ENCODE measurements at places on chromosomes 2 and 18.

DNA sequence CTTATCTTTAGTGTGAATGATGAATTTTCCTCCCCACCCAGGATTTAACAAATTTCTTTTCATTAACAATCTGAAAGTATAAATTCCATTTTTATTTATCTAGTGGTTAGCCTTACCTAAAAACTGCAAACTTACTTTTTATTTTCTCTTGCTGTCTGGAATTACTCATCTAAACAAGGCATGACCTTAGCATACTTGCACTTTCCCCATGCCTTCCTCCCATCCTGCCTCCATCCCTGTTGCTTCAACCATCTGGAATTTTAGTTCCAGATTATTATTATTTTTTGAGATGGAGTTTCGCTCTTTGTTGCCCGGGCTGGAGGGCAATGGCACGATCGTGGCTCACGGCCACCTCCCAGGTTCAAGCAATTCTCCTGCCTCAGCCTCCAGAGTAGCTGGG lies 35.6 kb downstream of the GDF7 start:
- DNase-seq, result no peak

DNA sequence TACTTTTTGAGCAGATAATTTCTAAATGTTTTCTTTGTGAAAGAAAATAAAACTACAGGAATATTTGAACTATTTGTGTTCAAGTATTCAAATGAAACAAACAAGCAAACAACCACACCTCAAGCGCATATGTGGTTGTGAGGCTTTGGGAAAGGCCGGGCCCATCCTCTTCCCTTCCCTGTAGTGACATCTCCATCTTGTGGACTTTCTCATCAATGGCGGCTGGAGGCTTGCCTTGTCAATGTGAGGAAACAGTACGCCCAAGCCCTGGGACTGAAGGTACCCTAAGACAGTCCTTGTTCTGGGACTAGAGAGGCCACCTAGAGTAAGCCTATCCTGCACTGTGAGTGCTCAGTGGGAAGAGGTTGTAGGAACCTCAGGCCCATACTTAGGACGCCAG lies 166.8 kb downstream of the TPGS2 start:
- DNase-seq, result no peak

DNA sequence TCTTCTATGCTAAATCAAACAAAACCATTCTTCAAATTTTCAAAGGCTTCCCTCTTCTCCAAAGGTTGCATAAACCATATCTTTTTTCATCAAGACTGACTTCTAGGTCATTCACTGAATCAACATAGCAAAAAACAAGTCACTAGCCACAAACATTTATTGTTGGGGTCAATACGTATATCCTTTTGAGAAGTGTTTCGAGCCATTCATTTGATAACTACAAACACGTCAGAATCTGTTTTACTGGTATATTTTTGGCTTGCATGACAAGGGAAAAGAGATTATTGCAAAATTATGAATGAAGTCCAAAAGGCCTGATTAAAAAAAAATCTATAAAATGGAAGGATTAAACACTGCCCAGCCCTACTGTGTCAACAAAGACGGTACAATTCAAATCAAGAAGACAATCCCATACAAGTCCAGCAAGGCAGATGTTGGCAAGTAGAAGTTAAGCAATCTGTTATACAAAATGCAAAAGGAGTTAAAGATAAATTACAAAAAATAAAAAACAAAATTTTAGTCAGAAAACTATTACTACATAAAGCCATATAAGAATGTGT lies 222.4 kb downstream of the SRBD1 start:
- no peak for DNase-seq

GRCh38 chr2:211157856-211158463 lies 601.6 kb downstream of the CPS1 start:
- DNase-seq, result peak; percentile 19

- DNase-seq, result no peak
Measured at GRCh38 chr2:101528501-101528900, 53.6 kb upstream of the RFX8 start.

DNA sequence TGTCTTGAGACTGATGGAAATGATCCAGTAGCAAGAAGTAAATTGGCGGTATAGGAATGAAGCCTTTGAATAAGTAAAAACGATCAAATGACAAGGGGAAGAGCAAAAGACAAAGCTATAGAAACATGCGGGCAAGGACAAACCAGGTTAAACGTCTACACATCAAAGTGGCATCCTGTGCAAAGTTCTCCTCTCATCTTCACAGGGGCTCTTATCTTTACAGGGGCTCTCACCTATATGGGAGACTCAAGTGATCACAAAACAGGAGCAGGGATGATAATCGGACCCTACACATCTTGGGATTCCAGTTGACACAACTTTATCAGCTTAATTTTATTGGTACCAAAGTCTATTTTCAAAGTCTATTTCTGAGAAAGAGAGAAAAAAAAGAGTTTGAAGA lies 1778.9 kb upstream of the CELF4 start:
- no peak for DNase-seq

DNA sequence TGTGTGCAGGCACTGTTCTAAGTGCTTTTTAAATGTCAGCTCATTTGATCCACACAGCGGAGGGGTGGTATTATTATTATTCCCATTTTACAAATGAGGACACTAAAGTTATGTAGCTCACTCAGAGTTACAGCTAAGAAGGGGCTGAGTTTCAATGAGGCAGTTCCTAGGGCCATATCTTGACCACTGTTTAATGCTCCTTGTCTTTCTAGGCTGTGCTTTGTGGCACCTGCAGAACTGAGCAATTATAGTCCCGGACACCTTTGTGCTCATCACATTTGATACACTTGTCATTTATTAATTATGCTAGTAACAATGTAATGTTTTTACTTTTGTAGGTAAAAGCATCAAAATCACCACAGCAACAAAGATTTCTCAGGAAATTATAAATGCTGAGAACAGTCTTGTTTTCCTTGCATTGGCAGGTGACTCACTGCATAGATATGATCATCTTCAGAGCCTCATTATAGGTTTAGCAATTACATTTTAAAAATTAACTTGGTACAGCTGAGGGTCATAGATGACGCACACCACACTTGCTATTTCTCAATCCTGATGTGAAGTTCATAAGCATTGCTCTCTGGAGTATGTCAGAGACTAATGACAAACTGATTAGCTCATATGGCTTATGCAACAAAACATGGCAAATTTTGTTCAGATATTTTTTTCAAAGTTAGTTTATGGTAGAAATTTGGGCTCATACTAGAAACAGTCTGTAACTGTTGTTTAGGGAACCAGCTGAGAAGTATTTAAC lies 366.8 kb downstream of the TGIF1 start:
- DNase-seq, result no peak

DNA sequence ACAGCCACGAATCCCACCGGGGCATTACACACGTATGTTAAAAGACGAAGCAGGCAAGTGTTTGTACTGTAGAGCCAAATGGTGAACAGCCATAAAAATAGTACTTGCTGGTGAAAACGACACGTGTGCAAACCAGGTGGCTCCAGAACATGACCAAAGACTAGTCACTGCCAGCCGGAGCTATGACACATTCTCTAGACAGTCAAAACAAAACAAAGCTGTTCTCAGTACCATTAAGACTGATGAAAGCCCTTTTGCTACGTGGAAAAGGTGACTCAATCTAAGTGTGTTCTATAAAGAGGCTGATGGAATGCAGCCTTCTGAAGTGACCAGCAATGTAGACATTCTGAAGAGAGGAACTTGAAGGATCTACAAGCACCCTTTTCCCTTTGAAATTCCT lies 367.7 kb upstream of the NETO1 start:
- DNase-seq, result no peak

DNA sequence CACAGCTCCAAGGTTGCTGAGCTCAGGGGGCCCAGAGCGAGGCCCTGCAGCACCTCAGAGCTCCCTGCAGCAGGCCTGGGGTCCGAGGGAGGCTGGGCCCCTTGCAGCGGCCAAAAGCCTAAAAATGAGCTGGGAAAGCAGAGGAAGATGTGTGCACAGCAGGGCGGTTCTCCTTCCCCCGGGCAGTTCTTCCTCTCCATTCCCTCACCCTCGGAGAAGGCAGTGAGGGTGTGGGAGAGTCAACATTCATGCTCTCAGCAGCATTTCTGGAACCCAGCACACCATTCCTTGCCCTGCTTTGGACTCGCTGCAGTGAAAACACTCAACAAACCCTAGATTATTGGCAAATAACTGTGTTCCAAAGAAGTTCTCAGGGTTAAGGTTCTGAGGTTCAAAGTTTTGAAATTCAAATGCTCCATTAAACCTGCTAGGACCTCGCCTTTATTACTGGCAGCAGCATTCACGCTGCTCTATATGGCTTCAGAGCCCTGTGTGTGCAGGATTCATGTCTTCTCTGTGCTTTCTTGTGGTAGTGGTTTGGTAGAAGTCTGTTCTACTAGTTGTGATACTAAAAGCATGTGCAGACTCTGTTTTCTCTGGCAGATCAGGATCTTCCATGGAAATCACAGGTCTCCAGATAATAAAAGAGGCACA lies 79.1 kb downstream of the CTIF start:
- DNase-seq, result no peak

- DNase-seq, result no peak
Measured at GRCh38 chr2:191959209-191959608, 112.3 kb upstream of the CAVIN2 start.

DNA sequence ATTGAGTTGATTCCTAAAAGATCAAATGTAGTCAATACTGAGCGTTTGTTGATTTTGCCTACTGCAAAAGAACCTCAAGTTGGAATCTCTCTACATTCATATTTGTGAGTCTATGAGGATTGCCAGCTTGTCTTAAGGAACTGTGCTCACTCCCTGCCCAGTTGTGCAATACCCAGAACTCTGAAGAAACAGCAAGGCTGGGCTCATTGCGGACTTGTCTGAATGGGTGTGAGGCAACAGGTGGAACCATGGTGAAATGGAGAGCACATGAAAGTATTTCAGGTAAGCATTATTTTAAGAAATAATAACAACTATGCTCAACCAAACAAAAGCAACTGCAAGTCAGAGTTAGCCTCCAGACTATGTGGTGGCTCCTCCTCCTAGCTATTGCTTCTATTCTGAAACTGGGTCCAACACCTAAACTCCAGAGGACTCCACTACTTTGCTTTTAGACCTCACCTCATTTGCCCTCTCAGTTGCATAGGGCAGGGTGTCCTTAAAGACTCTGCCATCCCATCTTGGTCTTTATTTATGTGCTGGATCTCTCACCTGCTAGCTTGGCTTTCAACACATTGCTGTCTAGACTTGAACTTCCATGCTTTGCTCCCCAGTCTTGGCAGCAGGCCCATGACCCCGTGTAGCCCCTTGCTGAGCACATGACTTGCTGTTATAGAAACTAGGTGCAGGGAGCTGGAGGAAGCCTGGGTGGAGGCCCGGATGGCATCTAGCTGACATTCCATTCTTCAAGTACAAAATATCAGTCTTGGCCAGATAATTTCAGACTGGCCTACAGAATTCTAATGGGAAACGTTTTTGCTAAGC lies 94.8 kb upstream of the ARL5A start:
- no peak for DNase-seq

- DNase-seq, result no peak
Measured at GRCh38 chr2:119536211-119536610, 8.0 kb upstream of the CFAP221 start.

- no peak for DNase-seq
Measured at GRCh38 chr2:33375054-33375453, 101.4 kb upstream of the RASGRP3 start.

DNA sequence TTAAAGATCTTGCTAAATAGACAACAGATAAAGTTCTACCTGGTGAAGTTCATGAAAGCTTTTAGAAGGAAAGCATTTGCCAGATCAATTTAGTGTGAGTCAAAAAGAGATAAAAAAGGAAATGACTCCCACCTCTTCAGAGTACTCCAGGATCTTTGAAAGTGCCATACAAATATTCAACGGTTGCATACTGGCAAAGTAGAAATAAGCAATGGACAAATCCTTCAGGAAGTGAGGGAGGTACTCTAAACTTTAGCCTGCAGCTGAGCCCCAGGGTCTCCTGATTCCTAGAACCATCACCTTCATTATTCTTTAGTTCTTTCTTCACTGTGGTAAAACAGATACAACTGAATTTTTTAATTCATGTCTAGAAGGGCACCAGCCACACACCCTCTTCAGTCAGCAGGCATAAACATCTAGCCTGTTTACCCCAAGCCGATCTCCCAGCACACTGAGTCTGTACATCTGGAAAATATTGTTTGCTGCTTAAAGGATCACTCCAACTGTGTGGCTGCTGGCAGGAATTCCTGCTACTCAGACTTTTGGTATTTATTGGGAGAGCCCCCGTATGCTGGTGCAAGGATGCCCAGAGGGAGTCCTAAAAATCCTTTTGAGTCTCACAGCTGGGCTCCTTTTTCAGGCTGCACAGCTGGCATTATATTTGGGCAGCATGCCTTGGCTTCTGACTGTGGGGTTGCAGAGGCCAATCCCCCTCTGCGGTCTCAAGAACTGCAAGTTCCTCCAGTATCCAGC lies 72.3 kb upstream of the SESTD1 start:
- no peak for DNase-seq

GRCh38 chr2:179440642-179441251 lies 176.1 kb upstream of the SESTD1 start:
- DNase-seq, result no peak

GRCh38 chr2:23283-23682 lies 23.0 kb downstream of the FAM110C start:
- DNase-seq, result no peak

DNA sequence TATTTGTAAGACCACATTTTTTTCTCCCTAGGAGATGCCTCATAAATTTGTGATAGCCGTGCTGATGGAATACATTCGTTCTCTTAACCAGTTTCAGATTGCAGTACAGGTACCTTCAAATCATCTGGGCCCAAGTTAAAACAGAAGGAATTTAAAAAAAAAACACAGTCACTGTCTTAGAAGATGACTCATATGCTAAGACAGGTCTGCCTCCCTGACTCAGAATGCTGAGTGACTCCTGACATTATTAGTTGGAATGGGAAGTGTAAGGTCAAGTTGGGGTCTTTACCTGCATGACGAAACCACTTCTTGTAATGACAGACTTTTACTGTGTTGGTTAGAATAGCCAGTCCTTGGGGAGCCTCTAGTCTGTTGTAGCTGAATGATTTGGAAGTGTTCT lies 26.3 kb downstream of the RMC1 start:
- no peak for DNase-seq

GRCh38 chr2:216695401-216695821 lies at the start of gene IGFBP5:
IGFBP5 (minus strand) TSS chr2:216695549; CDS start chr2:216694775, 774 bp downstream.
- no peak for DNase-seq

DNA sequence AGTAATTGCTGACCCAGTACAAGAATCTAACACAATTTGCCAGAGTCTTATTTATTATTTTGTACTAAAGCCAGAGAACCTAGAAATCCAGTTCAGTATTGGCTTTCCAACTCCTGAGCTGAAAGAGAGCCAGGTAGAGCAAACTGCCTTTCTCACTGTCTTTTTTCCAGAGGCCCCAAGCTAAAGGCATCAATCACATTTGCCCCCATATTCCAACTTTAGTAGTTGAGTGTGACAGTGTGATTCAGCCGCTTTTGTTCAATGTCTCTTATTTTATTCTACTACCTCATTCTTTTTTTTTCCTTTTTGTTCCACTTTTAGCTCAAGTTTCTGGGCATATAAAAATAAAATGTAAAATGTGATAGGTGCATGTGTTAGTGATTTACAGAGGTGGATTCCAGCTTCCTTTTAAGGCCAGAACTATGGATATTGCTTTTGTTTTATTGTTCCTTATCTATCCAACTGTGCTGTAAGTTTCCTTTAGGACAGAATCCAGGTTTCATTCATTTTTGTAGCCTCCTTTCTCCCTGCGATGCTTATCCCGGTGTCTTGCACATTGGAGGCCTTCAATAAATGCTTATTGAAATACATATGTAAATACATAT lies 153.0 kb downstream of the ZEB2 start:
- DNase-seq, result no peak

- DNase-seq, result no peak
Measured at GRCh38 chr18:54926593-54927325, 32.5 kb downstream of the CCDC68 start.
